ENCODE measurements at places on chromosomes 6 and 20.

DNA sequence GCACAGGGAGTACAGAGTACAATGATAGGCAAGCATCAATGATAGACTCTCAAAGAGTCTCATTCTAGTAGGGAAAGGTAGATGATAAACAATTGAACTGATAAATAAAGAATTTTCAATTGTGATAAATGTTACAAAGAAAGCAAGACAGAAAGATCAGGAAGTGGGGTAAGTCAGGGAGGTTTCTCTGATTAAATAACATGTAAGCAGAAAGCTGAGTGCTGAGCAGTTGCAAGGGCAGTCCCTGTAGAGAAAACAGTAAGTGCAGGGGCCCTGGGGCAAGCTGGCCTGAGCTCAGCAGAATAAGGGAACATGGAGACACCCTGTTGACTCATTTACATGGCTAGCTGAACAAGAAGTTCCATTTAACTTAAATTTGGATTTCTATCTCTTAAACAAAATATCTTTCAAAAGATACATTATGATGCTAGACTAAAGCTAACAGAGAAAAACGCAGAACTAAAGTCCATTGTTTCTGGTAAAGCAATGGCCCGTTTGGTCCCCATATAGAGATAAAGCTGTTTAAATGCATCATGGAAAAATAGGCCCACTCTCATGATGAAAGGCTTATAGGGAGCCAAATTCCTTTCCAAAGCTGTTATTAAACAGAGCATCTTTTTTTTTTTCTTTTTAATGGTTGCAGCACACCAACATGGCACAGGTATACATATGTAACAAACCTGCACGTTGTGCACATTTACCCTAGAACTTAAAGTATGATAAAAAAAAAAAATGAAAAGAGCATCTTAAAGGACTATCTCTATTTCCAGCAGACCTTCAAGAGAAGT is 5.3 kb upstream of the TNFAIP3 start:
- no peak for DNase-seq

DNA sequence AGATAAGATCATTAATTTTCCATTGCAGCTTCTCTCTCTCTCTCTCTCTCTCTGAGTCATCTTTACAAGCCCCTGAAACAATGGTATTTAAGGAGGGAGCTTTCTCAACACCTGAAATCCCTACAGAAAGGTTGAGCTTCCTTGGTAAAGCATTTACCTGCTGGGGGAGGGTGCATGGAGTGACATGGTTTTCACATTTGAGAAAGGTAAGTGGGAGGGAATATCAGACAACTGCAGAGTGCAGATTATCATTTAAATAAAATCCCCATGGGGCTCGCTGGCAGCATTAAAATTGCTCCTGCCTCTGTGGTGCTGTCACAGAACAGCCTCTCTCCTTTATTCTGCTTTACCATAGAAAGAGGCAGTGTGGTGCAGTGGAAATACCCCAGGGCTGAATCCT is 10.3 kb upstream of the PDYN start:
- DNase-seq: no peak

DNA sequence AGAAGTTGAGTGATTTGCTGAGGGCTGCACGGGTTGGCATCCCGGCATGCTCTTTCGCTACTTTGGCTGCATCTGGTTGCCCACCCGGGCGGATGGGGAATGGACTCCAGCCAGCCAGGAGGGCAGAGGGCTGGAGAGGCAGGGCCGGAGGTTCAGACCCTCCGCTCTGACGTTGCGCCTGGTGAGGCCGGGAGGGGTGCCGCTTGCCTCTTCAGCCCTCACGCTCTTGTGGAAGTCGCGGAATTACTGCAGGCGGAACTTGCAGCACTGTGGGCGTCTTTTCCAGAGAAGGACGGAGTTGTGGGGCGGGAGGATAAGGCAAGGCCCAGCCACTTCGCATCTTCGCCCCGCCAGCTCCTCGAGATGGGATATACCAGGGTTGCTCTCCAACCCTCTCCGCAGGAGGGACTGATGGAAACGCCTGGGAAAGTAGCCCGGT is 656 bp downstream of the RTEL1 start:
- DNase-seq: no peak

DNA sequence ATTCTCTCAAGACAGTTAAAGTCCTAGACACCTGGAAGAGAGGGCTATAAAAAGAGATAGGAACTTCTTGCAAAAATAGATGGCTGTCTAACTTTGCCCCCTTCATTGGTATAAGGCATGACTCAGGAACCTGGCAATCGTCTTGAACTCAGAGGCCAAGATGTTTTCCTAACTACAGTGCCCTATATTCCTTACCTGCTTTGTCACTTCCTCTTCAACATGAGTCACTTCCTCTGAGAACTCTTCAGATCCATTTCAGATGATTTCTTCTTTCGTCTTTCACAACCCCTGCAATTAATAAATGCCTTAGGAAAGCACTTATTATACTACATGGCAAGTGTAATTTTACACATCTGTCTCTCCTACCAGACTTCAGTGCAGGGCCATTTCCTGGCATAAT is 83.5 kb downstream of the HAO1 start:
- DNase-seq: no peak

GRCh38 chr6:110654096-110654820 is 161.0 kb downstream of the CDK19 start:
- no peak for DNase-seq

DNA sequence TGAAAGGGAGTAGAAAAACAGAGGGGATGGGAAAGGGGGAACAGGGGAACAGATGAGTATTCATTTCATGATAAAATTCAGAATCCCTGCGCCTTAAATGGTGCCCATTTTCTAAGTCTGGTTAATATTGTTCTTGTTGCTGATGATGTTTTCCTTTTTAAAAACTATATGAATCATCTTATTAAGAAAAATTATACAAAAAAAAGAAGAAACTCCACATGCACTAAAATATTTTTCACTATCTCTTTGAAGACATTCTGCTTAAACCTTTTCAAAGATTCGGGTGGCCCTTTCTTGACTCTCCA is 1.1 kb upstream of the TFAP2B start:
- no peak for DNase-seq

- no peak for DNase-seq
These were observed 17.1 kb downstream of the OR2B2 start for GRCh38 chr6:27894839-27895762.

DNA sequence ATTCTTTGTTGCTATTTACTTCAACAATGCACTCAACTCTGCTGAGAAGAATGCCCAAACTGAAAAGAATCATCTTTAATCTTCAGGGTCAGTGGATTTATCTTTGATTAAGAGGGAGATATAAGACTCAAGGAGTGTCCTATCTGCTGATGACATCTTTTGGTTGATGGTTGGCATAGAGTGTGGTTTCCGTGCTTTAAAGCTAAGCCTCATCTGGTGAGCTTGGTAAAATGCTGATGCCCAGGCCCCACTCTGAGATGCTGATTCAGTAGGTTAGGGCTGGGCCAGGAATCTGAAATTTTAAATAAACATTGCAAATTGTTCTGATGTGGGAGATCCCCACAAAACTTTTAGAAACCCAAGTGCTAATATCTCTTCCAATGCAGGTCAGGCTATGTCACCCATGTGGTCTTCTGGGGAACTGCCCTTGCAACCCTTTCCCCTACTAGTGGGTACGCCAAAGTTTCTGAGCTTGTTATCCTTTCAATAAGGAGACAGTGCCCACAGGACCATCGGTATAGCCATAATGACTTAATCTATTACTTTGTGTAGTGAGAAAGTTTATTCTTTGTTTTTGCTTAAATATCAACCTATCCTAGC is 68.5 kb upstream of the ARMH2 start:
- no peak for DNase-seq

DNA sequence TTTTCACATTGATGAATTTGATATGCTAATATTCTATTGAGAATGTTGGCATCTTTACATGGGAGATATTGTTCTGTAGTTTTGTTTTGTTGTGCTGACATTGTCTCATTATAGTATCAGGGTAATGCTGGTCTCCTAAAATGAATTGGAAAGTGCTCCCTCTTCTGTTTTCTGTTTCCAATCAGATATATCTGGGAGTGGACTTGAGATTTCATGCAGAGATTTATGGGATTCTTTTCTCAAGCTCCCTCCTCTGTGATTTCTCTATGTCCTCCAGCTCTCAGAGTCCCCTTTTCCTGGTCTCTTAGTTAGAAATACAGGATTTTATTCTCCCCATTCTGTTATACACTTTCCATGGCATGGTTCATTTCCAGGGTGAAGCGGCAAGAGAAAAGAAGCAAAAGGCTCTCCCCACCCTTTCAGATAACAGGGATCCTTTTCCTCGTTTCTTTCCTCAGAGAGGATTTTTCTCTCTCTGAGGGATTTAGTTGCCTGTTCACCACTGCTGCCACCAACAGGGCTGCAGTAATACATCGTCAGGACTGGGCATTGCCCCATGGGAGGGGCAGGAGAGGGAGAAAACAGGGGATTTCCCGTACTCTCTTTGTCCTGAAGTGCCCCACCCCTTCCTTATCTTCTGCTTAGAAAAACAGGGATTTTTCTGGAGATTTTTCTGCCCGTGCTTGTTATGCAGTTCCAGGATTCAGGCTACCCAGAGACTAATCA is 59.3 kb upstream of the STMND1 start:
- no peak for DNase-seq

DNA sequence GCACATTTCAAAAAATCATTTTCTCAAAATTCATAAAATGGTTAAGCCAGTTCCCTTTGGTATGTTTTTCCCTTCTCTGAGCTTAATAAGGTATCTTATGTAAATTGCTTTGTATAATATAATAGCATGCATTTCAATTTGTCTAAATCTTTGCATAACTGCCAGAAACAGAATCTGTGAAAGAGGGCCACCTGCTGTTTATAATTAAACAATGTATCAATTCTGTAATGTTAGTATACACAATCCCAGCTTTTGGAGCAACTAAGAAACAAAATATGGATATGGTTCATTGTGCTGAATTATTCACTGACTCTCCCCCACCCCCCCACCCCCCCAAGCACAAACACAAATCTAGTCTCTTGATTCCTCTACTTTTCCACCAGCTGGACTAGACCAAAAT is 54.8 kb downstream of the GPX5 start:
- no peak for DNase-seq

GRCh38 chr6:109345986-109346385 is 36.3 kb downstream of the CD164 start:
- no peak for DNase-seq

DNA sequence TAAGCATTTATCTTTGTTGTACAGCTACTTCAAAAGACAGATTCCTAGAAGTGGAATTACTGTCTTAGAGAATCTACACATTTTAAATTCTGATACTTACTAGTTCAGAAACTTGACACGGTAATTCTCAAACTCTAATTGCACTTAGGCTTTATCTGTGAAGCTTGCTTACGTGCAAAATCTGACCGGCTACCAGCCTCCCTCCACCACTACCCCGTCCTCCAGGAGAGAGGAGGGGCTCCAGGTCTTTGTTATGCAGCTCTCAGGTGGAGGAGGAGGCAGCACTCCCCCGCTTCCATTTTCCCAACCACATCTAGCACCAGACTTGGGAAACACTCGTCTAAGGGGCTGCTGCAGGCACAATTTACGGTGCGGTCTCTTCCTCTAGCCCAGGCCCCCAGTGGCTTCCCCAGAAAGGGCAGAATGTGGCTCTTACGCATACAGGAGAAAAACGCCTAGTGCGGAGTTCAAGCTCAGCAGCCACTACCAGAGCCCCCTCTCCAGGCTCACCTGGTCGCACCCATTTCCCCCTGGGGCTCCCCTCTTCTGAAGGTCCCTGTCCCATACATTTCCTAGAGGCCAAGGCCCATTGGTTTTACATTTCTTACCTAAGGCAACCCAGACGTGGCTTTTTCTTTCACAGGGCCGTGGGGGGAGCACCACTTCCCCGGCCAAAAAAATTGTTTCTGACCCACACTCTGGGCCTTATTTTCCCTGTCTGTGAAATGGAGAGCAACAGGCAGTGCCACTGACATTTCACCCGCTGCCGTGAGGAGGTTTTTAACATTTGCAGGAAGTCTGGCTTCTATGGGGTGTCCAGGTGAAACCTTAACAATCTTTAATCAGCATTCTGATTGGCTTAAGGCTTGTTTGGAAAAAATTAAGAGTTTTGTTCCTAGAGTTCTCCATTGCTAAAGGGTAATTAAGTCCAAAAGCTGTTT is 1.6 kb upstream of the TGIF2 start:
- no peak for DNase-seq

DNA sequence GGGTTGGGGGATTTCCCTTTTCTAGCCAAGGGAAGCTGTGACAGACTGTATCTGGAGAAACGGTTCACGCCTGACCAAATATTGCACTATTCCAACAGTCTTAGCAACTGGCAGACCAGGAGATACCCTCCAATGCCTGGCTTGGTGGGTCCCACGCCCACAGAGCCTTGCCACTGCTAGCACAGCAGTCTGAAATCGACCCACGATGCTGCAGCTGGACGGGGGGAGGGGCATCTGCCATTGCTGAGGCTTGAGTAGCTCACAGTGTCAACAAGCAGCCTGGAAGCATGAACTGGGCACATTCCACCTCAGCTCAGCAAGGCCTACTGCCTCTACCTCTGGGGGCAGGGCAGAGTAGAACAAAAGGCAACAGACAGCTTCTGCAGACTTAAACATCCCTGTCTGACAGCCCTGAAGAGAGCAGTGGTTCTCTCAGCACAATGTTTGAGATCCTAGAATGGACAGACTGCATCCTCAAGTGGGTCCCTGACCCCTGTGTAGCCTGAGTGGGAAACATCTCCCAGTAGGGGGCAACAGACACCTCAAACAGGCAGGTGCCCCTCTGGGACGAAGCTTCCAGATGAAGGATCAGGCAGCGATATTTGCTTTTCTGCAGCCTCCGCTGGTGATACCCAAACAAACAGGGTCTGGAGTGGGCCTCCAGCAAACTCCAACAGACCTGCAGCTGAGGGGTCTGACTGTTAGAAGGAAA is 89.9 kb upstream of the ECI2 start:
- no peak for DNase-seq

- no peak for DNase-seq
These were observed 10.2 kb downstream of the CASS4 start for GRCh38 chr20:56422076-56422823.

GRCh38 chr20:43919686-43920403 is 5.2 kb downstream of the TOX2 start:
- no peak for DNase-seq

Measured in stimulated activated CD4-positive, alpha-beta T cell treated with anti-CD3 and anti-CD28 coated beads, TNF-alpha, amount 100 ng/mL, for 24 hours (primary cell).